Foreskin keratinocyte (primary cell): ENCODE measurements at places on chromosomes 4 and X. TPM values are rescaled to one million over a fixed set of nuclear protein-coding genes. Genes with fewer than 3 reads are reported as not detected.

Gene C4orf50
- polyA plus RNA-seq, result not detected in 2 replicates

Gene ADGRL3
- polyA plus RNA-seq, result 0.22 and 0.25 TPM in 2 replicates

Gene CXCL11
- polyA plus RNA-seq, result 0.28 and 0.32 TPM in 2 replicates

Gene EDA2R
- 0.75 and 0.91 TPM in 2 replicates for polyA plus RNA-seq

Gene TSPAN6
- polyA plus RNA-seq, result 14.5 and 16.2 TPM in 2 replicates

Gene ASB9
- 0.80 and 0.95 TPM in 2 replicates for polyA plus RNA-seq

Gene SLITRK4
- polyA plus RNA-seq, result not detected in 2 replicates

Gene STBD1
- polyA plus RNA-seq, result 0.49 and 0.99 TPM in 2 replicates

Gene MAGEC3
- polyA plus RNA-seq, result not detected in 2 replicates

Gene NAP1L3
- polyA plus RNA-seq, result 0.08 and 0.19 TPM in 2 replicates

Gene ANAPC10
- polyA plus RNA-seq, result 20.2 and 25.4 TPM in 2 replicates

Gene FOXR2
- not detected in 2 replicates for polyA plus RNA-seq

Gene ZMAT1
- not detected in 2 replicates for polyA plus RNA-seq

Gene TMPRSS11A
- not detected in 2 replicates for polyA plus RNA-seq

Gene GRID2
- not detected in 2 replicates for polyA plus RNA-seq

Gene NCAPG
- polyA plus RNA-seq, result 19.2 and 23.4 TPM in 2 replicates

Gene DRD5
- not detected in 2 replicates for polyA plus RNA-seq

Gene MAGED4B
- polyA plus RNA-seq, result 4.7 and 12.9 TPM in 2 replicates
